ENCODE measurements at places on chromosomes 7 and 10.

GRCh38 chr7:29017713-29018112 is 59.6 kb upstream of the TRIL start:
- DNase-seq = no peak

GRCh38 chr7:137592232-137592896 is 248.8 kb upstream of the PTN start:
- no peak for DNase-seq

- no peak for DNase-seq
These were observed 83.8 kb upstream of the TMEM168 start for GRCh38 chr7:112873831-112874553.

GRCh38 chr7:101746314-101746713 is 71.1 kb upstream of the CUX1 start:
- DNase-seq = no peak

- DNase-seq = no peak
These were observed 289.3 kb upstream of the MTPN start for GRCh38 chr7:136266457-136266856.

DNA sequence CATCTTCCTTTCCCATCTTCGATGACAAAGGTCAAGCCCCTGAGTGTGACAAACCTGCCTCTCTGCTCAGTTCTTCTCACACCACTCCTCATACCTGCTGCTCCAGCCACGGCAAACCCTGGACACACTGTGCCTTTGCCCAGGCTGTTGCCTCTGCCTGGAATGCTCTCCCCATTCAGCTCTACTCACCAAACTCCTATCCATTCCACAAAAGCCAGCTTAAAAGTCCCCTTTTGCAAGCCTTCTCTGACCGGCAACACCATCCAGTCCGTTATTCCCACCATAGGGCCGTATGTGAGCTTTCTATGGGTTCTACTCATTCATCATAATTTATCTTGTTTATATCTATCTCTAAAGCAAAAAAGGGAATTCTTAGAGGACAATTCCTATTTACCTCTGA is 15.2 kb downstream of the GFRA1 start:
- DNase-seq = no peak

- no peak for DNase-seq
These were observed 56.4 kb downstream of the NCAPG2 start for GRCh38 chr7:158648168-158648567.

DNA sequence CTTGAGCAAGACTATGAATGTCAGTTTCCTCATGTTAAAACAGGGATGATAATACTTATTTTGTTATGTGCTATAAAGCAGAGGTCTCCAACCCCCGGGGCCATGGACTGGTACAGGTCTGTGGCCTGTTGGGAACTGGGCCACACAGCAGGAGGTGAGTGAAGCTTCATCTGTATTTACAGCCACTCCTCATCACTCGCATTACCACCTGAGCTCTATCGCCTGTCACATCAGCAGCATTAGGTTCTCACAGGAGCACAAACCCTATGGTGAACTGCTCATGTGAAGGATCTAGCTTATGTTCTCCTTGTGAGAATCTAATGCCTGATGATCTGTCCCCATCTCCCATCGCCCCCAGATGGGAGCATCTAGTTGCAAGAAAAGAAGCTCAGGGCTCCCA is 365.3 kb upstream of the SMIM30 start:
- no peak for DNase-seq

- DNase-seq = no peak
These were observed 8.1 kb upstream of the GRID1 start for GRCh38 chr10:86374664-86375063.

- DNase-seq = no peak
These were observed 185.2 kb upstream of the ITGB1 start for GRCh38 chr10:33143160-33143728.

GRCh38 chr10:8927705-8928104 is 873.2 kb downstream of the GATA3 start:
- DNase-seq = no peak

GRCh38 chr10:108899670-108900069 is 1023.6 kb downstream of the XPNPEP1 start:
- no peak for DNase-seq

- no peak for DNase-seq
These were observed 39.7 kb downstream of the MALSU1 start for GRCh38 chr7:23338863-23339262.

- DNase-seq = no peak
These were observed 2.4 kb upstream of the PTPRE start for GRCh38 chr10:127904311-127905000.

DNA sequence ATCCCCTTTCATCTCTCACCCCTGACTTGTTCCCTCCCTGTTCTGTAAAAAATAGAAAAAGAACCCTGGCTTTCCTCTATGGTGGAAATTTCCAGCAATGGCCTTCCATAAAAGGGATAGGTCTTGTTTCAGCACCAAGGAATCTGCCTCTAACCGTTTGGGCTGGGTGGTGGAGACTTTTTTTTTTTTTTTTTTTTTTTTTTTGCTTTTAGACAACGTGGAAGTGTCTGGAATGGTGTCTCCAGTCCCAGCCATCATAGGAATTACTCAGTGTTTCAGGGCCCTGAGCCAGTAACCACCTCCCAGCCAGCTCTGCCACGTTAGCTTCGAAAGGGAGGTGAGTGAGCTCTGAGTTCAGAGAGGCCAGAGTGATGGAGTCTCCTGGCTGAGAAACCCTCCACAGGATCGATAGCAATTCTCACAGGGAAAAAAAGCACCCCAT is 97.3 kb upstream of the COL1A2 start:
- peak; percentile 53 for DNase-seq

DNA sequence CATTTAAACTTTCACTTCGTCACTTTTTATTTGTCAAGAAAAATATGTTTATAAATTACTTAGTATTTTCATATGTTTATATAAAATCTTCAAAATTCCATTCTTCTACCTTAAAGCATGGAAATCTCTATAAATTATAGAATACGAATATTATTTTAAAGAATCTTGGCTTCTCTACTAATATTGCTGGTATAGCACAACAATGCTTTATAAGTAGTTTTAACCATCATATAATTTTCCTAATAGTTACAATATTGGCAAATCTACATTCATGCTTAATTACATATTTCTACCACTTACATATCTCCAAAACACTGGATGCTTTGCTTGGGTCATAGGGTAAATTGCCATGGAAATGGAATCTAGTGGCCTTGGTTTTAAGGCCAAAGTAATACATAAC is 21.1 kb upstream of the ARMC3 start:
- no peak for DNase-seq

GRCh38 chr10:47300429-47300931 is 483 bp downstream of the GDF10 start:
- DNase-seq = no peak

GRCh38 chr7:69593511-69593910 is 4.8 kb upstream of the AUTS2 start:
- DNase-seq = no peak

GRCh38 chr7:151894111-151895007 is 17.4 kb upstream of the PRKAG2 start:
- no peak for DNase-seq

DNA sequence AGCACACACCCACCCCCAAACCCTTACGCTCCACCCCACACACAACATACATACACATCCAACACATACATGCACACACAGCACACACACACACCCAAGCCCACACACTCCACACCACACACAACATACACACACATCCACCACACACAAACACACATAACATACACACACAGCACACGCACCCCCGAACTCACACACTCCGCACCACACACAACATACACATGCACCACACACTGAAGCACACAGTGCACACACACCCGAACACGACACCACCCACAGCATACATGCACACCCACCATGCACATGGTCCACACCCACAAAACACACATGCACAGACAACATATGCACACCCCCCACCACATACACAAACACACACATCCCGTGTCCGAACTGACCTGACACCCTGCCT is 2.0 kb downstream of the PRAP1 start:
- DNase-seq = no peak

GRCh38 chr7:46229409-46229808 is 308.3 kb upstream of the IGFBP3 start:
- DNase-seq = no peak

DNA sequence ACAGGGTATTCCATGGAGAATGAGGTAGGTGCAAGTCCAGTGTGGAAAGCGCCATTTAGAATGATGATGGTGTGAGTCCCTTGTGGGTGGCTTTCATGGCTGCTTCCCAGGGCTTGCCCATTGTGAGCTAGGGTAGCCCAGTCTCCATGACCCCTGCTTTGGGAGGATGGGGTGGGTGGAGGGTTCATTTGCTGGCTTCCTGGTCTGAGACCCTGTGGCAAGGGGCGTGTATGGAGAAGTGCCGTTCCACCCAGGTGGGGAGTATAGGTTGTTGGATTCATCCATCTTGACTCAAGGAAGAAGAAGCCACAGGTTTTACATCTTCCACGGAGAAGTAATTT is 27.7 kb downstream of the CCM2 start:
- DNase-seq = peak; percentile 33

GRCh38 chr10:85446827-85447226 is 919.8 kb downstream of the GRID1 start:
- no peak for DNase-seq

- DNase-seq = no peak
These were observed 388.2 kb upstream of the GALNT17 start for GRCh38 chr7:70743531-70744325.

GRCh38 chr7:4054158-4054557 is 627.9 kb upstream of the FOXK1 start:
- no peak for DNase-seq

GRCh38 chr10:131199646-131200045 is 111.9 kb downstream of the TCERG1L start:
- no peak for DNase-seq

DNA sequence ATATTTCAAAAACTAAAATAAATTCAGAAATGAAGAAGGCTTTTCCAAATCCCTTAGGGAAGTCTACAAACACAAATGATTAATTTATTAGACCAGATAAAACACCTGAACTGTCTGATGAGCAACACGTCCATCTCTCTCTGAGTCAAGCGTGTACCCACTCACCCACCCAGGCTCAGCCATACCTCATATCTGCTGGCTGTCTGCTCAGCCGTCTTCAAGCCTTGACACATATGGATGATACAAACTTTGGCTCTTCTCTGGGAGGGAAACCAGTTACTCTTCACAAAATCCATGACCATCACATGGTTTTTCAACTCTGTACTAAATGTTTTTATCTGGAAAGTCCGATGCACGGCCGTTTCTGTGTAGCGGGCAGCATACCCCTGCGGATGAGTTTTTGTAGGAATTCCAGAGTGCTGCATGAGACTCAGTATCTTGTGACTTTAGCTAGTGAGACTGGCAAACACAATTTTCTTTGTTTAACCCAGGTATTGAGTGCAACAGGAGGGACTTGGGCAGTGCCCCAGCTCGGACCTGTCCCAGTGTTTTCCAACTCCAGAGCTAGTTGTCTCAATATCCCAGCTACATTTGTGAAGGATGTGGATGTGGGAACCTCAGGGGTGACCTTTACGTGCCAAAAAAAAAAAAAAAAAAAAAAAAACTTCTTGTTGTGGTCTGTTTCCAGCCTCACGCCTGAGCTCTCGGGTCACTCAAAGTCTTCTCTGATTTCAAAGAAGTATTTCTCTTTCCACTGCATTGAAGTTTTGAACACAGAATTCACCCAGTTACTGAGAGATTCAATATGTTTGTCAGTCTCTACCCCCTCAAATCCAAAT is at the start of gene C10orf90:
Gene C10orf90 (minus strand): TSS at position 638 of the 839 bp plus-strand sequence. CDS start 213 bp downstream, at position 425.
- no peak for DNase-seq

DNA sequence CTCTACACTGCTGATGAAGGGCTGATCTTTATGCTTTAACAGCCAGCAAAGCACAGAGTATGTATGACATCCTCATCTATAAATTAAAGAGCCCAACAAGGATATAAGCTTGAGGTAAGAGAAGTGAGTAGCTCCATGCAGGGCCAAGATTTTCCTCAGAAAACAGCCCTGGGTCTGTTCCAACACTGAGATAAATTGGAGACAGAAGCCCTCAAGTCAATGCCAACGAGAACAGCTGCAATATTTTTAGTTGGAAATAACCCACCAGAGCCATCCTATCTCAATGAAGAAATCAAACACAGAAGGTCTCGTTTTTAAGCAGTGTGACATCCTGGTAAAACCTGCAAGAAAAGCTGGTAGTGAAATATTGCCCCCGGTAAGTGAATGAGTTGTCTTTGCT is 297.0 kb upstream of the AUTS2 start:
- no peak for DNase-seq

Data from ascending aorta (tissue), 2 donors.